Activated CD4-positive, alpha-beta T cell treated with anti-CD3 and anti-CD28 coated beads for 4 hours (primary cell): ENCODE measurements at places on chromosomes 3 and 15.

- DNase-seq: no peak
Observed at GRCh38 chr3:141557961-141558706, 71.3 kb downstream of the RASA2 start.

DNA sequence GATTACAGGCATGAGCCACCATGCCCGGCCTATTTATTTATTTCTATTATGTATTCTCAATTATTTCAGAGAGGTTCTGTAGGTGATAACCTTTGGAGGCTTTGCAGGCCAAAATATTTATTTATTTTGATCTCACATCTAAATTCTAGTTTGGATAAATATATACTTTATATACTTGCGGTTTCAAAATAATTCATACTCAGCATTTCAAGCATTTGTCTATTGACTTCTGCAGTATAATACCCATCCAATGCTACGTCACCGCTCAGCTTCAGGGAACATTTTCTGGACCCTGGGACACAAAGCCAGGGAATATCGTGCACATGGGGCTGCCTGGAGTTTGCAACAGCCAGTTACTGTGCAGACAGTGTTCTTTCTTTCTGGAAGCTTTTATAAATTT lies 22.6 kb downstream of the CGGBP1 start:
- no peak for DNase-seq

GRCh38 chr3:134922866-134923265 lies 127.8 kb downstream of the EPHB1 start:
- no peak for DNase-seq

GRCh38 chr15:73965094-73965757 lies 26.9 kb downstream of the STOML1 start:
- DNase-seq: peak; percentile 17

GRCh38 chr15:70023769-70024491 lies 73.8 kb downstream of the TLE3 start:
- DNase-seq: no peak

DNA sequence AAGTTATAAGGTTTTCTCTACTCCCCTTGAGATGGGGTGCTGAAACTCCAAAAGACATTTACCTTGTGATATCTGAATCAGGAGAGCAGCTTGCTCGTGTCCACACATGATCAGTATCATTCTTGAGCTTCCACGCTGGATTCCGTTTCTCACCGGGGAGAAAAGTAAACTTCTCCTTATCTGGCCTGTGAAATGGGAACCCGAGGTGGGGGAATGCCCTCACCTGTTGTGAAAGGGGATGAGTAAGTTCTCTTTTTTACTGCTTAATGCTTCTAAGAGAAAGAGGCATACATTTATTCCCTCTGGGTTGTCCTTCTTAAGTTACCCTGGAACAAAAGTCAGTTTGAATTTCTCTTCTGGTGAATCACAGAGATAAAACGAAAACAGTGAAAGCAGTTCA lies 440.5 kb upstream of the ADAMTS9 start:
- no peak for DNase-seq

- DNase-seq: no peak
Observed at GRCh38 chr15:86608461-86609205, 529.0 kb downstream of the AGBL1 start.

GRCh38 chr15:27092390-27092789 lies 121.4 kb downstream of the GABRG3 start:
- no peak for DNase-seq

- no peak for DNase-seq
Observed at GRCh38 chr15:63835211-63835568, 1.4 kb upstream of the HERC1 start.

DNA sequence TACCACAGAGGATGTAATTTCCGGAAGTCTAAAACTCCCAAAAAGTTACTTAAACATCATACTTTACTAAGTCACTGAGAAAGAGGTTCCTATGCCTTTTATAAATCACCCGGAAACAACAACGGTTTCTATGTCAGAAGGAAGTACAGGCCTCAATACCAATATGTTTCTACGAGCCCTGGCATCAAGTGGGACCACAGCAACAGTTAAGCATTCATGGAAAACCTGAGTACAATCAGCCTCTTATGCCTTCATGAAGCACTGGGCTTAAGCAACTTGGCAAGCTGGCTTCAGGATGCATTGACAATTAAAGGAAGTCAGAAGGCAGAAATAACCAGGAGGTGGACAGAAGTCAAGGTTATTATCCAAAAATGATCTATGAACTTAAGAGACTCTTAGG lies 19.1 kb upstream of the B3GNT5 start:
- DNase-seq: no peak
